GM12878 (cell line): ENCODE measurements at places on chromosomes 3 and 15.

DNA sequence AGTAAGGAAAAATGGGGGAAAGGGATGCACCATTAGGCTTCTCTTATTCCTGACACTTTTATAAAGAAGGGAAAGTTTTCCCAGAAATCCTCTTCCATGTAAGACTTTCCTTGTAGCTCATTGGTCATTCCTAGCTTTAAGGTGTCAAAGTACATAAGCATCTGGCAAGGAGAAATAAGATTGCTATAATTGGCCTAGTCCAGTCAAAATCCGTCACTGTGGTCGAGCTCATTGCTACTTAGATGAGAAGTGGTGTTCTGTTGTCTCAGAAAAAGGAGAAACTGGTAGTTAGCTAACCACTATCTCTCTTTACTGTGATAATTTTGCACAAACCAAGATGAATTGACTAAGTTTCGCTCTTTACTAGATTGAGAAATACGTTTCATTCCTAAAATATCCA lies 370.1 kb downstream of the CNTN4 start:
- DNase-seq = no peak

- DNase-seq = no peak
These were observed 590.0 kb upstream of the ADAMTS9 start for GRCh38 chr3:65277798-65278197.

GRCh38 chr3:188537606-188538005 lies 383.6 kb downstream of the LPP start:
- DNase-seq = no peak

DNA sequence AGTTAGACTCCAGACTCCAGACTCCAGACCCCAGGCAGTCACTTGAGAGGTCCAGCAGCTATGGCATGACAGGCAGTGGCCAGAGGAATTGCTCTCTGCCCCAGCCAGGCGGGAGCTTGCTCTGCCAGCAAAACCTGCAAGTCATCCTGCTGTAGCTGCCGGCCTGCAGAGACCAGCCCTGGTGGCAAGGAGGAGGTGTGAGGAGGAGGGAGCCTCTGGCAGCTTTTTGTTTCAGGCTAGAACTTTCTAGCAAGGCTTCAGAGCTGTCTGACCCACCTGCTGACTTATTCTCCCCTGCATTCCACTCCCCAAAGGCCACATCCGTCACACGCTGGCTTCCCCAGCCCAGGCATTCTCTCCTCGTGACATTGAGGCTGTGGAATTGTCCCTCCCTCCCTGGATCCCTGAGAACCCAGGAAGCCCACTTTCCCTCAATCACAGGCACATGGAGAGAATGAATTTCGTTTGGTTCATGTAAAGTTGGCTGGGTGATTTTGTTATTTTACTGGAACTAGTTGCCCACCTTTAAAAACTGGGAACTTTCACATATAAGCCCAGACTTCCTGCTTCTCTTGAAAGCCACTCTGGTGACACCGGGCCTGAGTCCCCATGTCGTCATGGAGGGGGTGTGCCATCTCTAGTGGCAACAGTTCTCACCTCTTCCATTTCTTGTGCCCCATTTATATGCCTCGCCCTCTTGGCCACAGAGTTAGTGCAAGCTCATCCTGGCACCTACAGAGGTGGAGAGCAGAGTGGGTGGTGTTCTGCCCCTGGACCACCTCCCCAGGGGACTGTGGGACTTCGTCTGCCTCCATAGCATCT lies 82.7 kb downstream of the ABHD5 start:
- DNase-seq = no peak

DNA sequence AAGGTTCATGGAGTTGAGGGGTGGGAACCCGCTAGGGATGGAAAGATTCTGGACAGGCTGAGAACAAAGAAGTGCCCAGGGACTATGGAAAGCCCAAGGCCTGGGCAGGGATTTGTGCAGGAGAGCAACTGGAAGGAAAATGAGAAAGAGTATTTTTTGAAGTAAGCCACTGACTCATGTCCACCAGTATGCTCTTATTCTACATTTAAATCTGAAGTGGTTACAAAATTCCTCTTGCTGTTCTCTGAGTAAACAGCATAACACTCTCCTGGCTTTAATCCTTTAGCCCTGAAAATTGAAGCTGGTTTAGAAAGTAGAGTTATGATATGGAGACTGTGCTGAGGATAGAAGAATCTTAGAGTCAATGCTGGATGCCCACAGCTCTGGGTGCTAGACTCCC lies 165.2 kb downstream of the ISL2 start:
- DNase-seq = no peak

GRCh38 chr3:7684182-7684715 lies 817.4 kb upstream of the LMCD1 start:
- DNase-seq = no peak

DNA sequence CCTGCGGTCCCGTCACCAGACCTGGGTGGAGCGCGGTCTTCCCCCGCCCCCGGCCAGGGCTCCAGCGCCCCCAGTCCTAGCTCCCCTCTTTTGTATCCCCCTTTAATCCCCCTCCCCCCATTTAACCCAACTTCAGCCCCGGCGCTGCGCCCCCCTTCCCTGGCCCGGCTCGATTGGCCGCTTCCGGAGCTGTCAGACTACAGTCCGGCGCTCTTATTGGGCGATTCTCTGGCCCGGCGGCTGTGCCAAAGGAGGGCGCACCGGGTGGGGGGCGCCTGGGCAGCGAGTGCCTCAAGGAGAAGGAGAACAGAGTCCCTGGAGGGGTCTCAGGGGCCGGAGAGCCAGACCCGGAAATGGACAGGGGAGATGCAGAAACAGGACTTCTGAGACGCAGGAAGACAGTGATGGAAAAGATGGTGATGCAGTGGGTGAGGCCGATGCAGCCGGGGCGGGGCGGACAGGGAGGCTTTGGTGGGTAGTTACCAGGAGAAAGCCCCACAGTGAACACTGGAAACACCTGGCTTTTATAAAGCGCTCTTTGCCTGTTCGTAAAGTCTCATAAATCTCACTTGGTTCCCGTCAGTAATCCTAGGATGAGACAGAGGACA lies 1.2 kb upstream of the ADCY5 start:
- no peak for DNase-seq

DNA sequence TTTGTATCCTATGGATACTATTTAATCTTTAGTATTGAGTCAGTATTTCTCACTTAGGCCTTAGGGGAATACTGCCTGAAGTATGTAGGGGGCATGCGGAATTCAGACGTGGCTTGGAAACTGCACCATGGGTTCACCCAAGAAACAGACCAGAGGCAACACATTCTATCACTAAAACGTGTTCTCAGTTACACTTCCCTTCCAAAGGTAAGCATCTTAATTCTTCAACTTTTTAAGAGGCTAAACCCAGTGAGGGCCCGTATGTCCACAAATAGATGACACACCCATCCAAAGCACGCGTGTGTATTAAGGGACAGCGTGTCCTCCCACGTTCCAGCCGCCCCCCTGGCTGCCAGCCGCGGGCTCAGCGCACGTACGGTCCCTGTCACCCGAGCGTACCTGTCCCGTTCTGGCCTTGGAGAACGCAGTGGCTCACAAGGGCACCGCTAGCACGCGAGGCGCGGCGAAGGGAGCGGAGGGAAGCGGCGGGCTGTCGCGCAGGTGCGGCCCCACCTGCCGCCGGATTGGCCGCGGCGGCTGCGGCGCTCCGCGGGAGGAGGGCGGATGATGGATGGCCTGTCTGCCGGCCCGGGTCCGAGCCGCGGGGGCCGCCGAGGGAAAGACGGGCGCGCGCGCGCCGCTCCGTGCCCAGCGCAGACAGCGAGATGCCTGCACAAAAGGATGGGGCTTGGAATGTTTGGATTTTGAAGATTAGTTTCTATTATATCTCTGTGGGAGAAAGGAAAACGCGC lies 1003.9 kb upstream of the NR2F2 start:
- no peak for DNase-seq

DNA sequence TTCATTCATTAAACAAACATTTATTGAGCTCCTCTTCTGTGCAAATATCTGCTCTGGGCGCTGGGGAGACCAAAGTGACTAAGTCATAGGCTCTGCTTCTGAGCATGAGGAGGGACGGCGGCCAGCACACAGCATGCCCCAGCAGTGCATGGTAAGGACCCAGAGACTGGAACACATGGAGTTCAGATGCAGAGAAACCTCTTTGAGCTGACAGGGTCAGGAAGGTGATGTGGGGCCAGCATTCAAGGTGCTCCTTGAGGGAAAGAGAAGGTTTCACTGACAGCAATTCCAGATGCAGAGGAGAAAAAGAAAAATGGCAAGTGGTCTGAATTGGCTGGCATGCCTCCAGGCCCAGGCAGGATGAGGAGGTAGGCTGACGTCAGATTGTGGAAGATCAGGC lies 234.5 kb downstream of the UACA start:
- no peak for DNase-seq

DNA sequence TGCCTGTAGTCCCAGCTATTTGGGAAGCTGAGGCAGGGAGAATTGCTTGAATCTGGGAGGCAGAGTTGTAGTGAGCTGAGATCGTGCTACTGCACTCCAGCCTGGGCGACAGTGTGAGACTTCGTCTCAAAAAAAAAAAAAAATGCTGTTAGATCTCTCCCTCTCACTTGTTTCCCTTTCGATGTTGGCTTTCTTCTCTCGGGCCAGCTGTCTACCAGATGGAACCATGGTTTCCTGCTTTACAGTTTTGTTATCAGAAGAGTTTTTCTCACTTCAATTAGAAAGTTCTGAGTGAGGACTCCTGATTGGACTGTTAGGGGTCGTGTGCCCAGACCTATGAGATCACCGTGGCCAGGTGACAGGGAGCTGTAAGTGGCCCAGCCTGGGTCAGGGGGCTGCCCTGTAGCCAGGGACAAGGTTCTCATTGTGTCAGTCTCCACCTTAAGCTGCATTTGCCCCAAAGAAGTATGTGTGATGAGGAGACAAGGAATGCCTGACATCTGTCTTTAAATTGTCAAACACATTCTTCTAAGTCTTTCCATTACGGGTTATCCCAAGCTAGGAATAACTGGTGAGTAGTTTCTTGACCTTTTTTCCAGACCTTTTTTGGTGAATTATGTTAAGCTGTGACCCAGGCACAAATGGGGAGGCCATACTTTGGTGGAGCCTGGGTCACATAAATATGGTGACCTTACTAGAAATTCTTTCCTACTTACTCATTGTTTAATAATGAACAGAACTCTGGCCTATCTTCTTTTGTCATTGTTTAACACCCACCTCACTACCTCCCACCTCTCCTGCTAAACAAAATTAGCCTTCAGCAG lies 25.2 kb downstream of the SNAPC5 start:
- peak; percentile 78 for DNase-seq

- DNase-seq = no peak
These were observed 12.7 kb upstream of the ACTC1 start for GRCh38 chr15:34808016-34808415.

GRCh38 chr3:42502429-42503250 lies at the start of gene VIPR1:
Gene VIPR1, plus strand, starts transcription at chr3:42502643. Its CDS starts 93 bp downstream, at chr3:42502736.
- DNase-seq = no peak

DNA sequence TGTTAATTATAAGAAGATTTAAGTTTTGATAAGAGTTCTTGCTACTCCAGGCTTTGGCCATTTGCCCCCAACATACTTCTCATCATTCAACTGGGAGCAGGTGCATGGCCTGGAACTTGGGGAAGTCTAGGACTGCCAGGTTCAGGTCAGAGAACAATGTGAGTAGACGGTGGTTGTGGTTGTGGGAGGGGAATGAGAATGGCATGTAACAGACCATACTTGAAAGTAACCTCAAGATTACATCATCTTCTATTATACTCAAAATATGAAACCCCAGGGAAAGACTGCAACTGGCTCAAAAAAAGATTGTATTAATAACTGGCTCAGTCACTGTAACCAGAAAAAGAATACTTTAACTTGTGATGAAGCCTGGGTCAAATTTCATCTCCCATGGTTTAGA lies 364.9 kb upstream of the DPPA4 start:
- DNase-seq = no peak

DNA sequence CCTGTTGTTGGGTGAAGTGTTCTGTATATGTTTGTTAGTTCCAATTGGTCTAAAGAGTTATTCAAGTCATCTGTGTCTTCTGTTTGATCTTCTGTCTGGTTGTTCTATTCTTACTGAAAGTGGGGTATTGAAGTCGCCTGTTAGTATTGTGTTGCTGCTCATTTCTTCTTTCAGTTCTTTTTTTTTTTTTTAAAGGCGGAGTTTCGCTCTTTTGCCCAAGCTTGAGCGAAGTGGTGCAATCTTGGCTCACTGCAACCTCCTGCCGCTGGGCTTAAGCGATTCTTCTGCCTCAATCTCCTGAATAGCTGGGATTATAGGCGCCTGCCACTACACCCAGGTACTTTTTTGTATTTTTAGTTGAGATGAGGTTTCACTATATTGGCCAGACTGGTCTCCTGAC lies 23.5 kb downstream of the PFN2 start:
- DNase-seq = no peak

GRCh38 chr3:9525078-9525477 lies 28.5 kb downstream of the LHFPL4 start:
- no peak for DNase-seq

DNA sequence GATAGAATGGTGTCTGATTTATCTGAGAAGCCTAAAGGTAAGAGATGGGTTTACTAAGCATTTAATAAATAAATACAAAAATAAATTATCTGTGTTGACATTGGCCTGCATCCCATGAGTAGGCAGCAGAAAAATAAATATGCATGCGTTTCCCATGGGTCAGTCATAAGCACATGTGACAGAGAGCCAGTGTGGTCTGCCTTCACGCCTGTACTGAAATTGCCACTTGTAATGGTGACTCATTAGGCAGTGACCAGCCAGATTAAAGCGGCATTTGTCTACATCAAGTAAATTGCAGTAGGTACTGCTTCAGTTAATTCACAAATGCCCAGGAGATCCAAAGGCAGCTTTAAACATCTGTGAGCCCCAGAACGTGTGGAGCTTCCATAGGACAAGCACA lies 399.6 kb downstream of the NAALADL2 start:
- no peak for DNase-seq

DNA sequence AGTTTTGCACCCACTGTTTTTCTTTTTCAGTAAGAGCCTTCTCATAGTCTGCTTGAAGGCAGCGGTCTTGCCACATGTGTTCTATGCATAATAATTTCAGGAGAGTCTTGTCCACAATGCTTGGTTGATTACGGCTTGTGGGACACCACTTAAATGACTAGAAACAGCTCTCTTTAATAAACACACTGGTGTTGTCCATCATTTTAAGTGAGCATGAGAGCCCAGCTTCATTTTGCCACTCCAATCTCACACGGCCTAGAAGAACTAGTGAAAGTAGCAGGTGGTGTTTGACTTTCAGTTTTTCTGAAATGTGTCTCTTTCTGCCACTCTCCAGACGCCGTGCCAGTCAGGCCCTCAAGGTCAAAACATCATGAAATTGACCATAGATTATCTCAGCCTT lies 292.1 kb downstream of the LPP start:
- DNase-seq = peak; percentile 70

DNA sequence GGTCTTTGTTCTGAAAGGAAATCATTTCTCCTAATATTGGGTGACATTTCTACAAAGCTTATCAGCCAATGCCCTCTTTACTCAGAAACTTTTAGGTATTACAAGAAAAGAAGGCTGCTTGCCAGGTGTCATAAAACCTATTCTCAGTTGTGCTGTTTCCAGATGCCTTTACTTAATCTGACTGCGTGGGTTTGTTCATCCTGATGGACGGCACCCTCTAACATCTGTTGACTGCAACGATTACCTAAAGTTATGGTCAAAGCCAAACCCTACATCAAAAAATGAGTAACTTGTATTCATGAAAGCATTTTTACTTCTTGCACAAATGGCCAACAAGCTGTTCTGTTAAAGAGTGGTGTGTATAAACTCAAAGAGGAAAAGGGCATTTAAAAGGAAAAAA lies 207.7 kb upstream of the PDZRN3 start:
- DNase-seq = no peak

GRCh38 chr3:177476495-177476894 lies 279.2 kb upstream of the TBL1XR1 start:
- no peak for DNase-seq

GRCh38 chr3:10002951-10003350 lies 16.3 kb upstream of the EMC3 start:
- DNase-seq = no peak
